ENCODE measurements at places on chromosomes 2 and 18. TPM values are rescaled to one million over a fixed set of nuclear protein-coding genes. Genes with fewer than 3 reads are reported as not detected.

Gene MAB21L4
- not detected for total RNA-seq

Gene FAM98A
- 63.0 TPM for total RNA-seq

Gene LBX2
- total RNA-seq = 0.43 TPM

Gene DOK1
- 16.6 TPM for total RNA-seq

Gene CIB4
- not detected for total RNA-seq

Gene MYL1
- not detected for total RNA-seq

Gene DBI
- total RNA-seq = 142 TPM

Gene AFF3
- total RNA-seq = 3.5 TPM

Gene MBOAT2
- 2.9 TPM for total RNA-seq

Gene GPR45
- not detected for total RNA-seq

Gene CHRNG
- not detected for total RNA-seq

Gene RNF144A
- total RNA-seq = 32.6 TPM

Gene MFSD2B
- 0.25 TPM for total RNA-seq

Gene GPR35
- 14.6 TPM for total RNA-seq

Gene TTC27
- 33.8 TPM for total RNA-seq

Gene TDRD15
- not detected for total RNA-seq

Gene ANKRD30B
- not detected for total RNA-seq

Gene SERPINB4
- total RNA-seq = not detected

Gene UPP2
- total RNA-seq = not detected

Gene ANTXR1
- 0.09 TPM for total RNA-seq

Gene FAP
- total RNA-seq = not detected

Gene BOLL
- total RNA-seq = not detected

Gene GCKR
- total RNA-seq = not detected

Gene TXNDC2
- total RNA-seq = not detected

Gene RNASEH1
- 23.4 TPM for total RNA-seq

Gene STAMBP
- total RNA-seq = 87.1 TPM

Gene HOXD1
- not detected for total RNA-seq

Gene AMER3
- not detected for total RNA-seq

Gene CNTNAP5
- total RNA-seq = not detected

Gene RIT2
- total RNA-seq = not detected

Gene ASB1
- 48.1 TPM for total RNA-seq

Gene CDH19
- not detected for total RNA-seq

Gene KCNG2
- total RNA-seq = not detected

Gene ASXL2
- 42.8 TPM for total RNA-seq

Gene KCNE4
- total RNA-seq = not detected

Gene FHOD3
- not detected for total RNA-seq

Gene COL3A1
- total RNA-seq = not detected

Gene ACADL
- not detected for total RNA-seq

Gene C2orf81
- 3.9 TPM for total RNA-seq

Gene TYMS
- 329 TPM for total RNA-seq

Gene PRKAG3
- total RNA-seq = not detected

Gene ASTL
- 2.7 TPM for total RNA-seq

Gene OR6B2
- total RNA-seq = not detected

Gene HADHA
- total RNA-seq = 120 TPM

Gene SKOR2
- not detected for total RNA-seq

Gene DOK6
- total RNA-seq = not detected

All from activated CD8-positive, alpha-beta T cell treated with anti-CD3 and anti-CD28 coated beads for 36 hours (primary cell).